A549 treated with GW870086 at 1 μM for 4 hours (cell line): ENCODE measurements at places on chromosomes 12 and 14. TPM values are rescaled to one million over a fixed set of nuclear protein-coding genes. Genes with fewer than 3 reads are reported as not detected.

Gene P2RX2
- total RNA-seq: 0.12 TPM in 1 of 5 replicates, not detected in the others

Gene TAS2R30
- not detected in 5 replicates for total RNA-seq

Gene TEX52
- total RNA-seq: not detected in 5 replicates

Gene KLHL33
- not detected in 5 replicates for total RNA-seq

Gene VWF
- total RNA-seq: 0.10 to 0.27 TPM (median 0.17 TPM) in 5 replicates

Gene DYNC1H1
- total RNA-seq: 207 to 246 TPM (median 219 TPM) in 5 replicates

Gene PLXNC1
- 0.03 to 0.17 TPM (median 0.13 TPM) in 5 replicates for total RNA-seq

Gene MYL2
- 0.39 to 0.92 TPM (median 0.52 TPM) in 5 replicates for total RNA-seq
